ENCODE measurements at places on chromosomes 1 and 21.

GRCh38 chr1:208974717-208975116 lies 608.8 kb upstream of the CAMK1G start:
- DNase-seq: no peak

DNA sequence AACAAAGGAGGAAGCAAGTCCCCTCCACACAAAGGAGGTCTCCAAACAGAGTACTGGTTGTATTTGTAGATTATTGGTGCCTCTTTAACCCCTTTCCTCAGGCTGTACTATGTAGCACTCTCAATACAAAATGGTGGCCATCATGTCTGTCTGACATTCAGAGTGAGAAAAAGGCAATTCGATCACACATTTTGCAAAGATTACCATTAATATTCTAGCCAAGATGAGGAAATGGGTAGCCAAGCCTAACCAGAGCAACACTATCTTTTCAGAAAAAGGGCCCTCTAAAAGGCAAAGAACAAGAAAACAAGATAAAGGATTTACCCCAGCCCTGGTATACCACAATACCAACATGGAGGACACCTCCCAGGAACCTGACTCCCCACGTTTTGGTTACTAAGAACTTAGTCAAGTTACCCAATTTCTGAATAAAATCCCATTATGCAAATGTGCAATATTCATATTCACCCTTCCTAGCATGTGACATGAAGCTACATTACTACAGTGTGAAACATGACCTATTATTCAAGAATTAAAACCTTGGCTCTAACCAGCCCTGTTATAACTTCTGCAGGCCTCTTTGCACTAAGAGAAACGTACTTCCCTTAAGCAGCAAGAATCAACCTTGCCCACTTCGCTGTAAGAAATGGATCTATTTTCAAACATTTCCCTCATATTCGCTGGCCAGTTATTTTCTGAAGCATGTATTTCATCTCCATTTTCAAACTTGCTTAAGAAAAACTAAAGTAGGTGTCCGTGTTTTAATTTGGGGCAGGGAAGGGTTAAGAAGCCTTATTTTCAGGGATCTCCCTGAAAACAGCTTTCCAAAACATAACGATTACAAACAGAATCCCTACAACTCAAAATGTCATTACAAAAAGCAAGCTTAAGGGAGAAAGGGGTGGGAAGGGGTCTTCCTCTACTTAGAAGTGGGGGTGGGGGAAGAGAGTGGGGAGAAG lies 2.1 kb downstream of the KDM5B start:
- peak; percentile 38 for DNase-seq

GRCh38 chr21:41251961-41252642 lies 64.5 kb upstream of the FAM3B start:
- no peak for DNase-seq

DNA sequence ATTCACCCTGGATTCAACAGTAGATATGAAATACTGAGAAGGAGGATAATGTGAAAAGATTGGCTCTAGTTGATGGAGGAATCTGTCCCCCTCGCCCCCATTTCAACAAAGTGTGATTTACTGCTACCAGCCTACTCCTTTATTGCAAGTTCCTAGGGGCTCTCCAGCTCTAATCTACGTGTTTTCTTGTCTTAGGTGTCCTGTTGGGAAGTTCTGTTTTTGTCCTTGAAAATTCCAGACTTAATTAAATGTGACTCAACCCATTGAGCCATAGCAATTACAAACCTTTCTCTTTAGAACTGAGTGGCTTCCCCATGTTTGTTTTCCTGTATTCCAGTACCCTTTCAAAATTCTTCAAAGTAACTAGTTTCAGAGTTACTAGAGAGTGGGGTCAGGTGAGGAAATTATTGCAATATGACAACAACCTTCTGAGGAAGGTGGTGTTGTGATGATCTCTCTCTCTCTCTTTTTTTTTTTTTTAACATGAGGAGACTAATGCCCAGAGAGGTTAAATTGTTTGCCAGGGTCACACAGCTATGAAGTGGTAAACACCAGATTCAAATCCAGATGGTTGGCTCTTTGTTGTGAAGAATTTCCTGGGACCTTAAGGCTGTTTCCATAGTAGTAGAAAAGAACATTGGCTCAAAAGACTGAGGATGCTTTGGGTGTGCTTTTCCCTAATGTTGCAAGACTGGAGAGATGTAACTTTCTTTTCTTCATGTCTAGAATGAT lies 3.5 kb downstream of the RGL1 start:
- DNase-seq: no peak

DNA sequence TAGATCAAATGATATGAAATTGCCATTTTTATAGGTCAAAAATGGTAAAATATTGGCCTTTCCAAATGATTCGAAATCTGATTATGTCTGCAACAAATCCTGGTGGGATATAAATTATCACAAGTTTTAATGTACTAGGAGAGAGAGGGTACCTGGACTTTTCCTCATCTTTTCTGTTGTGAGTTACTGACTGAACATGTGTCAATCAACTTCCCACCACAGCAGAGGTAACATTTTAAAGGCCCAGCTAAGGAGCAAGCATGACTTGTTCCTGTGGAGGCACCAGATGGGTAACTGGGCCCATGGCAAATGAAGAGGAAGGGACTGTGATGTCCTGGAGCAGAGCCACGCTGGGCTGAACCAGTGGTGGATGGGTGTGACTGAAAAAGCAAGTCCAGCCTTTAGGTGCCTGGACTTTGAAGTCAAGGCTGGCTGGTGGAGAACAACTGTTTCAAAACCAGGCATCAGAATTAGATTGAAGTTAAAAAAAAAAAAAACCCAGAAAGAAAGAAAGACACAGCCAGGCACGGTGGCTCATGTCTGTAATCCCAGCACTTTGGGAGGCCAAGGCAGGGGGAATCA lies 6.6 kb downstream of the MR1 start:
- DNase-seq: no peak

- no peak for DNase-seq
Measured at GRCh38 chr1:227447531-227447990, 115.8 kb upstream of the ZNF678 start.

DNA sequence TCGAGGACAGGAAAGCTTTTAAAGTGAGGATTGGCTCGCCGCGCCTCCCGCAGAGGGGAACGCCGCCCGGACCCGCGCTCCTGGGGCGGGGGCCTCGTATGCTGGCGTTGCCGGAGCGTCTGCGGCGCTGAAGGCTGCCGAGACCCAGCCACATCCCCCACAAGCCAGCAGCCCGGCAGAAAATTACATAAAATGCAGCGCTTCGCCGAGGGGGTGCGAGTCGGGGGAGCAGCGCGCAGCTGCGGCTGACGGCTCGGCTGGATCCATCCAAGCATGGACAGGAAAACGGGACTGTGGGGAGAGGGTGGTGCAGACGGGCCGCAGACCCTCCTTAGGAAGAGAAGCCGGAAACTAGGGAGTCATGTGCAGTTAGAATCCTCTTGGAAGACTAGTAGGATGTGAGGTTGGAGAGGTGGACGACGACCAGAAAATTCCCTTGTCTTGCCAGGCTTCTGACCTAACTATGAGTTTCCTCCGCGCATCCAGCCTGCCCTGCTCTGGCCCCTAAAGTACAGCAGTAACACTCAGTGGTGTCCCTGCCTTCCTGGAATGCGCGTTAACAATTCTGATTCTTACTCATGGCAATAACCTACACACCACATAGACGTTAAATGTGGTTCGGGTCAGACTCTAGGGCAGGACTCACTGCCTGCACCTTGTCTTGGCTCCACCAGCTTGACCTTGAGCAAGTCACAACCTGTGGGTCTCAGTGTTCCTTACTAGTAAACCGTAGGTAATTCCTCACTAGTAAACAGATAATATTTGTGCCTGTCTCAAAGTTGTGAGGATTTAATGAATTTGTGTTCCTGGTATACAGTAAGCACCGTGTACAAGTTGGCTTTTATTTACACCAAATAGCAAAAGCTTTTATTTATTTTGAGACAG lies 953 bp upstream of the BRWD1 start:
- peak; percentile 35 for DNase-seq

DNA sequence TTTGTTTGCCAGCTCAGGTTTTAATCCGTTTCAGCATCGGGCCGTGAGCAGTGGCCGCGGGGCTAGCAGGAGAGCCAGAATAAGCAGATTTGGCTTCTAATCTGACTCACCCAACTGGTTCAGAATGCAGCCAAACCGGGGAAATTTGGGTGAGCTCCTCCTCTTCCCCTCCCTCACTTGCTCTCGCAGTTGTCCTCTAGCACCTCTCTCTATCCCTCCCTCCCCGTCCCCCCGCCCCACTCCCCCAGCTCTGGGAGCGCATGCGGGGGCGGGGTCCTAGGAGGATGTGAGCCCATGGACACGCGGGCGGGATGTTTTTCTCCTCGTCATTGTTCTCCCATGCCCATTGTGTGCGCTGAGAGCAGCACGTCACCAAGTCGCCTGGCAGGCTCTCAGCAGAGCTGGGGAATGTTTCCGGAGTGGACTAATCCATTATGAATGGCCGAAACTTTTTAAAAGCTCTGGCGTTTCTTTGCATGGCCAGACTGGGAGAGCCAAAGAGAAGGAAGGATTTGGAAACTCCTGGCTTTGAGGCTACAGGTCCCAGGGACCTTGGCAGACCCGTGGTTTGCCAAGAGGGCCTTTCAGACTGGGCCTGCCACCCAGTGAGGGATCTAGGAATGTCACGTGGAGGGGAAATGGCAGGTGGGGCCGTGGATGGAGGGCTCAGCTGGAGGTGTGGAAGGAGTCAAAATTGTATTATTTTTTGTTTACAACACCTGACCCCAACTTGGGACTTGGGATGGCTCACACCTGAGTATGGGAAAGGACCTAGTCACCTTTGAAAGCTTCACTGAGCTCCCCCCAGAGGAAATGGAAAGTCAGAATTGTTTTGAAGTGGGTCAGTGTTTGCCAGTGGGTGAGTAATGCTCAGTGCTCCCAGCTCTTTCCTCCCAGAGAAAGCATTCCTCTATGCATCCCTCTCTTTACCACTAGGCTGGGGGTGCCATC lies 39.2 kb downstream of the CDK18 start:
- DNase-seq: no peak

DNA sequence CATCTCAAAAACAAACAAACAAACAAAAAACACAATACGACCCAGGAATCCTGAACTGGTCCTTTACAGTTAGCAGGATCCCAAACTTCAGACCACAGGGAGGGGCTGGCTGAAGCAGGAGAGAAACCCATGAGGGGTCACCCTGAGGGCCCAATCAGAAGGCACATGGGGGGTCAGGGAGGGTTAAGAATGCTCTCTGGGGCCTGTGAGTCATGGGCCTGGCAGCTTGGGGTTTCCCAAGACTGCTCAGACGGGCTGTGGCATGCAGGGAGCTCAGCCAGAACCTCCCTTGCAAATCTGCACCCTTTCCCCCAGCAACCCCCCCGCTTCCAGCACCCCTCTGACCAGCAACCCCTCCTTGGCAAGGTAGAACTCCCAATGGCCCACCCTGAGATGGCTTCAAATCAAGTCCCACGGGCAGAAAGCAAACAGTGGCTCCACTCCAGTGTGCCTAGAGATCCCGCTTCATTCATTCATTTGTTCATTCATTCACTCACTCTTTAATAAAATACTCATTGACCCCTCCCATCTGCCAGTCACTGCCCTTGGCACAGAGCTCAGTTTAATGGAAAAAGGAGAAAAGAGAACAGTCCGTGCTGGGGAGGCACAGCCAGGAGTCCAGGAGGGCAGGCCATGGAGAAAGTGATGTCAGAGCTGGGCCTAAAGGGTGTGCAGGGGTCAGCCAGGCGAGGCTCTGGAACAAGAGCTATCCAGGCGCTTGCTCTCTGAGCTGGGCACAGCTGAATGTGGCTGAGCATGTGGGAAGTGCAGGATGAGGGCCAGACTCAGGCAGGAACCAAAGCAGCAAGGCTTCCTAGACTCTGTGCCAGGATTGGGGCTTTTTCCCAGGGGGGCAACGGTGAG lies 8.2 kb downstream of the UQCRHL start:
- no peak for DNase-seq

DNA sequence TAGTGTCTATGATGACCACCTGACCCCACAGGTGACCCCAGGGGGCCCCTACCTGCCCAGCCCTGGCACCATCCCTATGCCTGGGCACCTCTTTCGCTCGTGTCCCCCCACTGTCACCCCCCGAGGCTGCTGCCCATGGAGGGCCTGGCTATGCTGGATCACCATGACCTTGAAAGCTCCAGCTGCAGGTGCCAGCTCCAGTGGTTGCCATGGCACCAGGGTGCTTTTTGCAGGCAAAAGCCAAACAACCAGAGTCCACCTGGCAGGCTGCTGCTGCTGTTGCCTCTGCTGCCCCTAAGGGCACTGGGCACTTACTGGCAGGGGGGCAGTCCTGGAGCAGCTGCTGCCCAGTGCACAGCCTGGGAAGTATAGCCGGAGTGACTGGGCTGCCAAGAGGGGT lies 21.7 kb downstream of the ETNK2 start:
- no peak for DNase-seq

GRCh38 chr1:24321697-24322469 lies 2.7 kb downstream of the GRHL3 start:
- peak; percentile 56 for DNase-seq

- no peak for DNase-seq
Measured at GRCh38 chr1:59803458-59804038, 11.2 kb upstream of the HOOK1 start.

DNA sequence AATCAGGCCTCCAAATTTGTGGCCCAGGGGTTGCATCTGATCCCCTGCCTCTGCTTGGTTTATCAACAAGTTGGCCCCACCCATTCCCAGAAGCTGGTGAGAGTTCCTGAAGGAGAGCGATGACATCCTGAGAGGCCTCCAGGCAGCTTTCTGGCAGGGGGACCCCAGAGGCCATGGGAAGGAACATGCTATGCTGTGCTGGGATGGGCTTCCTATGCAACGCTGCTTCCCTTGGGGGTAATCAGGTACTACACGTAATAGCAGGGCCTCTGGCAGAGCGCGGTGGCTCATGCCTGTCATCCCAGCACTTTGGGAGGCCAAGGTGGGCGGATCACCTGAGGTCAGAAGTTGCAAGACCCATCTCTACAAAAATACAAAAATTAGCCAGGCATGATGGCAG lies 8.4 kb upstream of the MTF1 start:
- DNase-seq: no peak

DNA sequence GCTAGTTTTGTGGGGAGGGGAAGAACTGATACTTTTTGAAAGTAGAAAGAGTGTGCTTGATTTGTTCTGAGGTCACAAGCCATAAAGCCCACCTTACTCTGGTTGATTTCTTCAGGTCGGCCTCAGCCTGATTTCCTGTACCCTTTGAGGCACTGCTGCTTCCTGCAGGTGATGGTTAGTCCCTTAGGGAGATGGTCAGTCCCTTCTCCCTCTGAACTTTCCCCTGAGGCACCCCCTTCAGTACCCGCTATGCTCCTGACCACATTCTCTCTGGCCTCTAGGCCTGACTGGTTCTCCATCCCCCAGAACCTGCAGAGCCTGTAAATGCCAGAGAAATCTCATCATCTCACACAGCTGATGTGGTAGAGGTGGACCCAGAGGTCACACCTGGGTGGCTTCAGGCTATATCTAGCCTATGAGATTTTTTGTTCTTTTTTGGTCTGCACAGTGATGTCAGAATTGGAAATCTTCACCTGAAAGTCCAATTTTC lies 15.0 kb upstream of the ID3 start:
- DNase-seq: no peak

All from CD4-positive, alpha-beta T cell treated with Interleukin-2 at 100 ng/mL for 4 hours (primary cell).